ENCODE measurements at places on chromosomes 1 and 21.

GRCh38 chr1:37998089-37998808, 7.1 kb downstream of the FHL3 start:
- no peak for DNase-seq

- no peak for DNase-seq
Observed at GRCh38 chr21:32094804-32095203, 184.0 kb downstream of the MIS18A start.

- DNase-seq, result no peak
Observed at GRCh38 chr1:159100589-159100988, 24.0 kb upstream of the AIM2 start.

- DNase-seq, result no peak
Observed at GRCh38 chr1:6030132-6030531, 15.6 kb upstream of the KCNAB2 start.

DNA sequence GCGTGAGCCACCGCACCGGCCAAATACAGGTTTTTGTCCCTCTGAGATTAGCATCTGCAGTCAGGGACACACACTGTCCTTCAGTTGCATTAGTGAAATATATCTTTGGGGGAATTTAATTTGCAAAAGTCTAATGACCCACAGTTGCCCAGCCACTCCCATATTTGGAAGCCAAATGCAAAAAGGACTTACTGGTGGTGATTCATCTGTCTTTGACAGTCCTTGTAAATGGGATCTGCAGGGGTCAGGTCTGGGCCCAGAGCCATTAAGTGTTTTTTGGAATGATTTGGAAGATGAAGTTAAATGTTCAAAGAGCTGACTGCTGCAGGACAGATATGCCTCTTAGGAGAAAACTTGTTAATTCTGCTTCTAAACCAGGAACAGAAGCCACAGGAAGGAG, 44.6 kb upstream of the DNASE2B start:
- DNase-seq, result no peak

Measured in DMS153 (cell line).